ENCODE measurements at places on chromosomes 4 and X.

GRCh38 chr4:137131201-137131600 is 401.1 kb downstream of the PCDH18 start:
- DNase-seq: no peak

DNA sequence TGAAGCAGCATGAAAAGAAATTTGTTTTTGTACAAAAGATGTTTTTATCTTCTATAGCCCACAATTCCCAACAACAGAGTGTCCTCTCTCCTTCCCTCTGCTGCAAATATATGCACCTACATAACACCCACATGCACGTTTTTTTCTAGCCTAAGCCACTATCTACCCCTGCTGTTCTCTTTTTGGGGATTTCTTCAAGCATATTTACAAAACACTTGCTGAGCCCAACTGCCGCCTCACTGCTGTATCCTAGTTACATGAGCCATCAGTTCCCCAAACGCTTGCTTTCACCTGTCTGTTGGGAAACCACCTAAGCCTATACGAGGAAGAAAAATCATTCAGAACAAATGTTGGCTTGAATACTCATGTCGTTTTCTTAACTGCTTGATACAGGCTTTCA is 127.2 kb downstream of the CHRNA9 start:
- no peak for DNase-seq

GRCh38 chr4:110449947-110450346 is 26.0 kb upstream of the ENPEP start:
- DNase-seq: no peak

GRCh38 chrX:54288277-54288676 is 69.6 kb downstream of the WNK3 start:
- no peak for DNase-seq

DNA sequence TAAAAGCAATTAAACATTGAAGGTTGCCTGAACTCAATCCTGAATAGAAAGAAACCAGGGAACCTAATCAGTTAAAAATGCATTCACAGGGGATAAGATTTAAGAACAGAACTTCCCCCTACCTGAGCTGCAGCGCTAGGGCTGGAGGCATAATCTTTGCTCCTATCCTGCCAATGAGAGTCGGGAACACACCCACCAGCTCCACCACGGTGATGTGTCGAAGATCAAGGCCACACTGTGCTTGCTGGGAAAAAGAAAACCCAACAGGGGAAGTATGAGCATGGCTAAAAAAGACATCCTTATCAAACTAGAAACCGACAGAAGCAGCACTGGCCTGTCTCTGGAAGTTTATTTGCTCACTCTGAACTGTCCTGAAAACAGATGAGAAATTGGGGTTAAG is 66.3 kb downstream of the SRPX start:
- DNase-seq: no peak

DNA sequence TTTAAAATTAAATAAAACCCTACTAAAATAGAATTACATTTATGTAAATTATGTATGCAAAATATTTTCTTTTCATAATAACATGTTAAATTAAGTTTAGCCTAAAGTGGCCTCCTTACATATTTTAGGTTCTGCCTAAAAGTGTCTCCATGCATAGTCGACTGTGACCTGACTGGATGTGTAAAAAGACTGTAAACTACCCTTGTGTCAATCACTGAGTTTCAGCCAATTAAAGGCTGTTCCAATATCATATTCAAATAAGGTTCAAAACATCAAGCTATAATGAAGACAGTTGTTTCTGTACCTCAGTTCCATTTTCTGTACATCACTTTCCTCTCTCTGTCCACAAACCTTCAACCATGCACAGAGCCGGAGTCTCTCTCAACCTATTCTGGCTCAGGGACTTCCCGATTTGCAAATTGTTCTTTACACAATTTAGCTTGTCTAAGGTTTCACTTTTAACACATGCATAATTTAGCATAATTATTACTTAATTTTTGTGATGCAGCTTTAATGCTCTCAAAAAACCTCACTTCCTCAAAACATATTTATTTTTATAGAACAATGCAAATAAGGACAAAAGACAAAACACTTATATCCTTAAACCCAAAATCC is 60.1 kb downstream of the SH3RF1 start:
- no peak for DNase-seq

- no peak for DNase-seq
Observed at GRCh38 chr4:159639671-159640323, 536.9 kb downstream of the RAPGEF2 start.

DNA sequence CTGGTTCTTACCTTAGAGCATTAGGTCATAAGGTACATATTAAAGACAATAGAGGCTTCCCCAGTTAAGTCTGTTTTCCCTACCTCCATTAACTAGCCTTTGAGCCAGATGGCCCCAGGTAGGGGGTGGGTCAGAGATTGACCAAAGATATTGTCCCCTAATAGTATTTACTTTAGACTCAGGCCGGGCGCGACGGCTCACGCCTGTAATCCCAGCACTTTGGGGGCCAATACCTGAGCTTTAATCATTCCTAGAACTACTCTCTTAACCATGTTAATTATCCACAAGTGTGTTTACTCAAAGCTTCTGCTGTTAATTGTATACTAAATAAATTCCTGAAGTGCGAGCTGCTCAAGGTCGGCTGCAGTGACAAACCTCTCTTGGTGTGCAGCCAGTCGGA is 28.0 kb upstream of the AMBN start:
- no peak for DNase-seq

DNA sequence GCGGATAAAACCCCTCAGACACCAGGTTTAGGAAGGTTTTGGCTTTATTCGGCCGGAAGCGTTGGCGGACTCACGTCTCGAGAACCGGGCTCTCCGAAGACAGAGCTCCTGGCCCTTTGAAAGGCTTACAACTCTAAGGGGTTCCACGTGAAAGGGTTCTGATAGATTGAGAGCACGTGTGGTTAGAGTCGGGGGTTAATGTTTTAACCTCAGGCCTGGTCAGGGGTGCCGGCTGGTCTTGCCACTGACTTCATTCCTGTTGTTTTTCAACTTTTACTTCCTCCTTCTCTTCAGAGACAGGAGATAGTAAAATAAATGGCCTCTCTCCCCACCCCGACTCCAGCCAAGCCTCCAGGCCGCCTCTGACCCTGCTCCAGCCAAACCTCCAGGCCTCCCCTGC is 4.7 kb upstream of the ASMT start:
- DNase-seq: no peak

- DNase-seq: no peak
Observed at GRCh38 chr4:56657128-56657527, 24.0 kb downstream of the HOPX start.

DNA sequence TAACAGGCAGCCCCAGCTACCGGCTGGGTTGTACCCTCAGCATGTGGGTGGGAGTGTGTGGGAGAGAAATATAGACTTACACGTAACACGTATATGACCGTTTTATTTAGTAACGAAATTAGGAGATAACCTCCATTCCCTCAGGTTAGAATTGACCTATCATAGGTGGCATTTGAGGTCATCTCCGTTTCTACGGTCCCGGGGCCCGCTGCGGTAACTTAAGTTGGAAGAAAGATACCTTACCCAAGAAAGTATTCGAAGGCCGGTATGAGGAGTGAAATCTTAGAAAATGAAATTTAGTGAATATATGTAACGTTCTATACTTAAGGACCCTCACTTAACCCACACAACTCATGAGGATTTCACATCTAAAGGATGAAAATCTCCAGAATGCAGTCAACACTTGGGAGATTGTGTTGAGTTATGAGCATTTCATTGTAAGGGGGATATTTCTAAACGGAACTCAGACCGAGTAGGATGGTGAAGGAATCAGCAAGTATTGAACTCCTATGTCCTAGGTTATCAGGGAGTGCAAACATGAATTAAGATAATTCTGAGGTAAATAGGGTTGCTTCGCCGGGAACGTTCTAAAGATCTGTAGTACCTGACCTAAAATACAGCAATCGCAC is 891 bp downstream of the CISD2 start:
- DNase-seq: no peak

DNA sequence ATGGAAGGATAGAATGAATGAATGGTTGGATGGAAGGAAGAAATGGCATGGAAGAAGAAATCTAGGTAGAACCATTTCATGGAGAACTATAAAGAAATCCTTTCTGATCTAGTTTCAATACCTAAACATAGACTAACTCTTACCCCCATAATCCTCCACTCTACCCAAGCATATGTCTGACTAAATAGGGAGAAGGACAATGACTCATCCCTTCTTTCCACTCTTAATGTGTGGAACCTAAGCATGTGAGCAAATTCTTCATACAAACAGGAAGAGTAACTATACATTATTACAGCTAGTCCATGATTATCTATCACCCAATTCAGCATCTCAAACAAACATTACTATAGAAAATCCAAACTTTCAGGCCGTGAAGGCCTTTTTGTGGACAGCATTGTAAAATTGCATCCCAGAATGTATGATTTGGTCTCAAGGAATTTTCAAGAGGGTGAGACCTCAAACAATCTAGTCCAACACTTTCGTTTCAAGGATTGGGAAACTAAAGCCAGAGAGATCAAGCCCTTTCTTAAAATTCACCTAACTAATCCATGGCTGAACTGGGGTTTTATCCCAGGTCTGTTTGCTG is 11.2 kb downstream of the C1QTNF7 start:
- no peak for DNase-seq

DNA sequence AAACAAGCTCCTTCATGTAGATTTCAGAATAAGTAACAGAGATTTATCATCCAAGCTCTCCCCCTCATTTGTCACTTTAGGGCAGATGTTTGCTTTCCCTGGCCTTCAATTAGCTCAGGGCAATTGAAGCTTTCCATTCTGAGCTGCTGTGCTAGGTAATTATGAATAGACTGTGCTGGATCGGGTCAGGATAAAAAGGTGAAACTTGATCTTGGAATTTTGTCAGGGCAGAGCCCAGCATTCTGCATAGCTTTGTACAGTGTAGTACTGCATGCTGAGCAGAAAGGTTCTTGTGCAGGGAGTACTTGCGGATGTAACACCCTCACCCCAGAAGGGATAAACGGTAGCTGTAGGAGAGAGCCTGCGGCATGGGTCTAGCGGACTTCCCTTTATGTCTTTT is 64.0 kb upstream of the CLDN34 start:
- no peak for DNase-seq

DNA sequence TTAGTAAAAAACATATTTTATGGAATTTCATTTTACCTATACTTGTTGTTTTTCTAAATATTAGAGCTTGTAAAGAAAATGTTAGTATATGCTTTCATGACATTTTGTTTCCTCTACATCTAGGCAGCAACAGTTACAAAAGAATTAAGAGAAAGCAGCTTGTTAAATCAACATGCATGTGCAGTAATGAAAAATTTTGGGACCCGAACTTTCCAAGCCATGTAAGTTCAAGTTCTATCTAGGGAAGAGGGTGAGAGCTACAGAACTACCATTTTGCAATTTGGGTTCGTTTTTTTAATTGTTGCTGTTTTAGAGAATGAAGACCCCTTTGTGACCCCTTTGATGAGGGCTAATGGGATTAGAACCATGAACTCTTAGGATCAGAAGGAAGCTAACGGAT is 7.2 kb downstream of the AFP start:
- no peak for DNase-seq

GRCh38 chrX:10110984-10111363 is 45.8 kb upstream of the CLCN4 start:
- DNase-seq: peak; percentile 13

GRCh38 chr4:151202851-151203455 is 74.0 kb upstream of the PRSS48 start:
- no peak for DNase-seq

DNA sequence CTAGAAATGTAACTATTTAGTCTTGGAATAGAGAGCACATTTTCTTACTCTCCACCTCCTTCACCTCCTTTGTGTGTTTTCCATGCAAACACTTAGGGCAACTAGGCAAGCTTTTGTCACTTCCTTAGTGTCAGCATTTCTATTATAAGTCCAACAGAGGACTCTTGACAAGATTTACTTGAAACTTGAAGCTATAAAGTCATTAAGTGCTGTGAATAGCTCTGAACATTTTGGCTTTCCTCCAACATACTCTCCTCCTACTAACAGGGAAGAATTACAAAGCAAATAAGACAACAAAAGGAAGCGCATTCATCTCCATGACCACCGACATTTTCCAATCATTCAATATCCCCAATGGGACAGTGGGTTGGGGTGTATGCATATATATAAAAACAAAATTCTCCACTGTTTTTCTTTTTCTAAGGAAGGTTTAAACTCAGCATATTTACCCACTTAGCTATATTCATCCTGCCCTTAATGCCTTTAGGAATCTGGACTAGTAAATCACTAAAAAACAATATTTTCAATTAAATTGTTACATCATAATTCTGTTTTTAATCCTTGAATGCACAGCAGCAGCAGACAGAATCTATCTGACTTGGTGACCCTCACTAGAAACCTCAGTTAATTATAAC is 264.6 kb downstream of the SNCA start:
- no peak for DNase-seq

DNA sequence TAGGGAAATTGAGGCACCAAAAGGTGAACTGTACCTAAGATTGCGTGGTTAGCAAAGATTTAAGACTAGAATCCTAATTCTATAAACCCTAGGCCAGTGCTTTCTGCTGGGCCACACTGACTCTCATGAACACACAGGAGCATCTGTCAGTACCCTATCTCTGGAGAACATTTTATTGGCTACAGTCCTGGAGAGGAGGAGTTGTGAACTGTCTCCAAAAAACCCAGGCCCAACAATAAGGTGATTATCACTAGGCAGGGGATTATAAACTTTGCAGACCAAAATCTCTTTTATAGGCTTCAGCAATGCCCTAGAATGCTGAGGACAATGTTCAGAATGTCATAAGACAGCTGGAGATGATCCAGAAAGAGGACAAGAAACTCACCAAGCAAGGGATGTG is 24.1 kb downstream of the OPHN1 start:
- no peak for DNase-seq

DNA sequence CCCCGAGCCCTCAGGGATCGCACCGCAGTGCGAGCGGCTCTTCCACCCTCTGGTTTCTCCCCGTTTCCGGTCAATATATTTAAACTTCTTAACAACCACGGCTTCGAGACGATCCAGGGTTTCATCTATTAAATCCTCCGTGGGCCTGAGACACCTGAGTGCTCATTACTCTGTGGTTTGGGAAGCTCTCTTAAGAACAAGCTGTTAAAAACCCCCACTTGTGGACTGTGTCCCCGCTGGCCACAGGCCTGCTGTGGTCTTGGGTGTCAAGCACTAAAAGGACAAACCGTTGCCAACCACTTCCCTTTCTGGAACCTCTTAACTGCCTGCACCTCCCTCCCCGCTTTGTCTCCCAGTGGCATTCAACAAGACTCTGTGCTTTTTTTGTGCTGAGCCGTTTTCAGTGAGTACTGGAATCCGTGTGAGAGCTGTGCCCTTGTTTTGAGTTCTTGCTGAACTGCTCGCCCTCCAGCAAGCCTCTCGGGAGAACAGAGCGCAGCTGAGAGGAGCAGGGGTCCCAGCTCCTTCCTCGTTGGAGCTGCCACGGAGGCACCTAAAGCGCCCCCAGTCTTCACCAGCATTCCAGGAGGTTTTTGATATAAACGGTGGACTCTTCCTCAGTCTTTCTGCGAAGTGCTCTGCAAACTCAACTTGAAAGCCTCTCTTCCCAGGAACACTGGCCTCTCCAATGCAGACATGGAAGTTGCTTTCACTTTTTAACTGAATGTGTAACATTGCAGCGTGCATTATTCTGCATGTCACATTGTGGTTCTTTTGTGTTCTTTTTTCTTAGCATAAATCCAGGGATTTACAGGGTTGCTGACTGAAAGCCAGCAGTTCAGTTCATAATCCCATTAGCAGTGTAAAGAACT is 691 bp upstream of the IGFBP7 start:
- DNase-seq: no peak
